ENCODE measurements at places on chromosomes 2 and 18.

- no peak for DNase-seq
Measured at GRCh38 chr2:127134833-127135830, 28.2 kb upstream of the BIN1 start.

DNA sequence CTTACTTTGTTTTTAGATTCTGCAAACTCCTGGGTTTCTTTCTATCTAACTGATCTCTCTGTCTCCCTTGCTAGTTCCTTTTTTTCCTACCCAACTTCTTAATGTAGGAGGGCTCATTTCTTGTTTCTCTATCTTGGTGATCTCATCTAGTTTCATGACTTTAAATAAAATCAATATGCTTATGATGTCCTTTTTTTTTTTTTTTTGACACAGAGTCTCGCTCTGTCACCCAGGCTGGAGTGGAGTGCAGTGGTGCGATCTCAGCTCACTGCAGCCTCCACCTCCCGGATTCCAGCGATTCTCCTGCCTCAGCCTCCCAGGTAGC is 42.2 kb upstream of the IL1RL1 start:
- no peak for DNase-seq

GRCh38 chr18:42268798-42269197 is 313.8 kb downstream of the PIK3C3 start:
- DNase-seq = no peak

- DNase-seq = no peak
Measured at GRCh38 chr2:124692707-124693106, 667.6 kb downstream of the CNTNAP5 start.

DNA sequence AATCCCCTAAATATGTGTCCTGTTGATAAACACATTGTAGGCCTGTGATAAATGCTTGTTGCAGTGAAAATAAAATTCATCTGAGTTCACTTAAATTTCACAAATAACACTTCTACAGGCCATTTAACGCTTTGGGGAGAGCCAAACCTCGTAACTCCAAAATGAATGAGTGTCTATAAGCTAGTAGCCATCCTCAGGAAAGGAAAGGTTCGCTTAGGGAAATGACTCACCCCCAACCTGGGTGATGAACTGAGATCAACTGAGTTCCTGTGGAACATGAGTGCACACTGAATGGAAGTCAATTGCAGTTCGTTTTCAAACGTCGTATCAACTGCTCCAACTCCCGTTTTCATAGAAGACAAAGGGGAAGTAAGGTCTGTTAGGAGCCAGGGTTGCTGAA is 527.6 kb upstream of the ID2 start:
- DNase-seq = no peak

GRCh38 chr18:13137670-13138419 is 80.7 kb upstream of the LDLRAD4 start:
- DNase-seq = no peak

DNA sequence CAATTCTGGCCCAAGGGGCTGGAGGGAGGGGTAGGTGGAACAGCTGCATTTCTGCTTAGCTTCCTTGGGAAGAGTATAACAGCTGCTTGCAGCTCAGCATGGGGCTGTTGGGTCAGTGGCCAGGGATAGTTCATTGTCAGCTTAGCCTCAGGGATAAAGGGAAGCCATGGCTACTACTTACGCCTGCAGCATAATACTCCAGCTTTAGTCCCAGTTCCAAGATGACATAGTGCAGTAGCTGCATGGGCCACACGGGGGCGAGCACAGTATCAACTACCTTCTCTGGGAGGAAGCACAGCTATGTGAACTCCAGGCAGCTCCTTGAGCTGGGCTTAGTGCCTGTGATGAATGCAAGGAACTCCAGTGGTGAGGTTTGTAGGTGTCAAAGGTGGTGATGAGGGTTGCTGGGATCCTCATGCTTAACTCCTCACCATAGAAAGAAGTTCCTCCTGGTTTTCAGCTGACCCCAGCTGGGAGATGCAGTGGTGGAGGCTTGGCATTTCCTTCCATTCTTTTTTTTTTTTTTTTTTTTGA is 35.4 kb upstream of the RHOB start:
- no peak for DNase-seq
